ENCODE measurements at places on chromosomes 4 and X.

- DNase-seq, result no peak
Measured at GRCh38 chr4:76620723-76621468, 185.9 kb downstream of the SHROOM3 start.

DNA sequence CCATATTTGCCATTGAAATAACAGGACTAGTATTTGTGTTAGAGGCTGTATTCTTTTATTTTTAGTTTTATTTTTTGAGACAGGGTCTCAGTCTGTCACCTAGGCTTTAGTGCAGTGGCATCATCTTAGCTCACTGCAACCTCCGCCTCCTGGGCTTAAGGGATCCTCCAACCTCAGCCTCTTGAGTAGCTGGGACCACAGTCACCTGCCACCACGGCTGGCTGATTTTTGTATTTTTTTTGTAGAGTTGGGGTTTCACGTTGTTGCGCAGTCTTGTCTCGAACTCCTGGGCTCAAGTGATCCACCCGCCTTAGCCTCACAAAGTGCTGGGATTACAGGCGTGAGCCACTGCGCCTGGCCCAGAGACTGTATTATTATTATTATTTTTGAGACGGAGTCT, 15.3 kb downstream of the TMEM131L start:
- DNase-seq, result no peak

- DNase-seq, result peak; percentile 13
Measured at GRCh38 chr4:6180841-6181631, 19.3 kb downstream of the JAKMIP1 start.

GRCh38 chr4:2250357-2251072, 8.6 kb upstream of the HAUS3 start:
- DNase-seq, result no peak

GRCh38 chrX:30593440-30594200, 16.1 kb upstream of the TASL start:
- DNase-seq, result no peak

DNA sequence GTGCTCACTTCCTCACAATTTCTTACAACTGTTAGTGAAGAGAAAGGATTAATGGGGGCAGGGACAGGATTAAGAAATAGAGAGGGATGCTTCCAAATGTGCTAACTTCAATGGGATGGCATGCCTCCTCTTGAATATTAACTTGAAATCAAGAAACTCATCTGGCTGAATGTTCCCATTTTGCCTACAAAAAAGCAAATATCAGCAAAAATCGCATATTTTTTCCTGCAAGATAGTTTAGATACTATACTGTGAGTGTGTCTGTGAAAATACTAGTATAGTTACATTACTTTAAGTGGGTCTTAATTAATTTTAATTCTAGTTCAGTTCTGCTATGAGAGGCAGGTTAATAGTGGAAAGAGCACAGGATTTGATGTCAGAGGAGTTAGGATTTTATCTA, 4.9 kb downstream of the PAICS start:
- no peak for DNase-seq

DNA sequence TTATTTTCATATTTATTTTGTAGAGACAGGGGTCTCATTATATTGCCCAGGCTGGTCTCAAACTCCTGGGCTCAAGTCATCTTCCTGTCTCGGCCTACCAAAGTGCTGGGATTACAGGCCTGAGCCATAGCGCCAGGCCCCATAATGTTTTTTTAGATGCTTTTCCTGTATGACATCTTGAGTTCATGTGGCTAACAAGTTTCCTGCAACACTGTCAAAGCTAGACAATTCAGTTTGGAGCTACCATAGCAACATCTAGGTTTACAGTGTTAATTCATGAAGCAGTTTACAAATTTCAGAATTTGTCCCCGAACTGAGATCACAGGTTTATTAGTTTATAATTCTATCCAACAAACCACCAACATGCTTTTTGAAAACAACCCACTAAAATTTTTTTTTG, 6.4 kb upstream of the IL13RA2 start:
- no peak for DNase-seq

GRCh38 chr4:76779740-76780459, 118.0 kb downstream of the SOWAHB start:
- no peak for DNase-seq

DNA sequence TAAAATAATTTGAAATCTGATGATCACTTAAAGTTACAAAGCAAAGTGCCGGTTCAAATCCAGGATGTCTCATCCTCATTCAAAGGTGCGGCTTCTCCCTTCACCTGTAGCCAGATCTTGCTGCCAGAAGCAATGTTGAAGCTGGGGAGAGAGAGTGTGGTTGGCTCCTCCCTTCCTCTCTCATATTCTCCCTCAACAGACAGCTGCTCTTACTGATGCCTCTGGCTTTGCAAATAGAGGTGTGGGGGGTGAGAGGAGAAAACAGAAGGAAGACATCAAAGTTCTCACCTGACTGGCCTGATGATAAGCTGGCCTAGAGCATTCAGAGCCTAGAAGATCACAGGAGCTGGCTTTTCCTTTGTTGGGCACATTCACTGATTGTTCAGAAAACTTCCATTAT, 28.3 kb upstream of the BTC start:
- no peak for DNase-seq

DNA sequence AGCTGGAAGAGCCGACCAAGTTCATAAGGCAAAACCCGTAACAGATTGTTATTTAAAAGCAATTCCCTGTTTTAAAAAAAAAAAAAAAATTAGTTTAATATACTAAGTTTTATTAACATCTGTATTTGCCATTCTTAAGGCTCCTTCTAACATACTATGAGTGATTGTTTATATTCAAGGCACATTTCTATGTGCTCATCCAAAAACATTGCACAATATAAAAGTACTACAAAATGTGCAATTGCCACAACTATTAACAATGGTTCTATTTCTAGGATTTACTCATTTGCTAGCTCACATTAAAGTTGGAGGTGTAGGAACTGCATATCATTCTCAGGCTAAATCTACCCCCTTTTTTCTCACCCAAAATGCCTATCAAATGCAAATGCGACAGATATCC, 46.1 kb downstream of the CNOT6L start:
- DNase-seq, result no peak

DNA sequence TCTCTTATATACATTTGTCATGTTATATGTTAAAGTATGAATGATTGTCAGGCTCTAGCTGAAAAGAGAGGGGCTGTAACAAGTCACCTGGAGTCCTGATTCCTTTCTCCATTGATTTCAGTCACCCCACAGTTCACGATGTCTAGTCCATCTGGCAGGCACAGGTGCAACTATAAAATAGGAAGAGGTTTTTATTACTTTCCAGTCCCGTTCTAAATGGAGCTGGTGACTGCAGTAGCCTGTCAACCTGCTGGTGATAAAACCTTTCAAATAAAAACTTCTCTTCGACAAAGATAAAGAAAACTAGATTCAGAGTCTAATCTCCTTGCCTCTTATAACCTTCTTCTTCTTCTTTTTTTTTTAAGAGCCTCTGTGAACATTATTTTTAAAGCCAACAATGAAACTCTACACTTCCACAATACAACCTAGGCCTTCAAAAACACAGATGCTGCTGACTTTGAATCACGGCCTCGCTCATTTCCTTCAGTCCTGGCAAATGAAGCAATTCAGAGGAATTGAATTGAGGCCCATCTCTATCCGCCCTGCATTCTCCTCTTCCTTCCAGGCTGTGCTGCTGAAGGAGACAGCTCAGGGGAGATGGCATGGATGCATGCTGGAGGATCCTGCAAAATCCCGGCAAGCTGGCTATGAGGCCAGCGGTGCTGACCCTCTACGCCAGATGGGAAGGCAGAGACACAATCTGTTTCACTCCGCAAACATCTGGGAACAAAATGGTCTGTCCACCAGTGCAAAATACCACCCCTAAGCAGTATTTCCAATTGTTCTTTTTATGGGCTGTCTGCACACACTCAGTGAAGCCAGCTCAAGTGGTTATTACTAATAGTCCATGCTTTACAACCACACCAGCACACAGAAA, 27.3 kb upstream of the CDKN2AIP start:
- no peak for DNase-seq

DNA sequence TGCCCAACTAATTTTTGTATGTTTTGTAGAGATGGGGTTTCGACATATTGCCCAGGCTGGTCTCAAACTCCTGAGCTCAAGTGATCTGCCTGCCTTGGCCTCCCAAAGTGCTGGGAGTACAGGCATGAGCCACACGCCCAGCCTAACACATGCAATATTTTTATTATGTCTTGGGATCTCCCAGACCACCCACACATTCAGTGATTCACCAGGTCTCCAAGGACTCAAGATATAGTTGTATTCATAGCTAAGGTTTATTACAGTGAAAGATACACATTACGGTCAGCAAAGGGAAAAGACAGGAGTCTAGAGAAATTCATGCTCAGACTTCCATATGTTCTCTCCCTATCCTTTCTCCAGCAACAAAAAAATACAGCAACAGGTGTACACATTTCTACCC, 25.5 kb upstream of the FAM120C start:
- DNase-seq, result no peak
